ENCODE measurements at places on chromosomes 7 and 10.

DNA sequence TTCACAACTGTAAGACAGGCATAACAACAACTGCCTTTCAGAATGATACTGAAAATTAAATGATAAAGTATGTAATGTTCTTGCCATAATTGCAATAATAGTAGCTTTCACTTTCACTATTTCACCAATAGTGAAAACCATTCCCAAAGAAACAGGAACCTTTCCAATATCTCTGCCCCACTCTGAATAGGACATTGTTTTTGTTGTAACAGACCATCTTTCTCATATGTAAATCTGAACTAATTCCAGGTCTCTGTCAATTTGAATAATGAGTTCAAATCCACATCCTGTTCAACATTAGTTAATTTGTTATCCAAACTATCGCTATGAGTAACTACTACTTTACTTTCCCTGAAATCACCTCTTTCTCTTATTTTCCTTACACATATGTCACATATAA is 148.0 kb downstream of the LRRN3 start:
- no peak for DNase-seq

DNA sequence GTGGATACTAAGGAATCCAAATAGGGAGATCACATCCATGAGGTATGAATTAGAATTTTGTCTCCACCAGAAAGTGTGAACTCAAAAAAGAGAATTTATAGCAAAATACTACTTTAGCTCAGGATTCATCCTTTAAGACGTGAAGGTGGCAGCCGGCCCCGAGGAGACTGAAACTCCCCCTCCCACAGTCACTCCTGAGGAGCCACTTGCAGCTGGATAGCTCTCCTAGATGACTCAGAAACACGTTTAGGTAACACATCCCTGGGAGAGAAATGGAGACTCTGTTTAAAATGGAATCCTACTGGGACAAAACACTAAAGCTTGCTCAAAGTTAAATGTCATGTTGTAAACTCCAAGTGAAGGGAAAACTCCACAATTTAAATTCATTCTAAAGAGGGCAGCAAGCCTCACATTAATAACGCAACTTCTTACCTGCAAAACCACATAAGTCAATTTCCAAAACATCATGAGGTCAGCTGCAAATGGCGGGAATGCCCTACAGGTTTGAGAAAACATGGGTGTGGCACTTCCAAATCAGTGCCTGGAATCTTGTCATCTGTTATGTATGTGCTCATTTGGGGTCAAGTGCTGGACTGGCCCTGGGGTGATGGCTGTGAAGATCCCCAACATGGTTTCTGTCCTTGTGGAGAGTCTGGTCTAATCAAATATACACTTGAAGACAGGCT is 46.2 kb downstream of the ICA1 start:
- no peak for DNase-seq

DNA sequence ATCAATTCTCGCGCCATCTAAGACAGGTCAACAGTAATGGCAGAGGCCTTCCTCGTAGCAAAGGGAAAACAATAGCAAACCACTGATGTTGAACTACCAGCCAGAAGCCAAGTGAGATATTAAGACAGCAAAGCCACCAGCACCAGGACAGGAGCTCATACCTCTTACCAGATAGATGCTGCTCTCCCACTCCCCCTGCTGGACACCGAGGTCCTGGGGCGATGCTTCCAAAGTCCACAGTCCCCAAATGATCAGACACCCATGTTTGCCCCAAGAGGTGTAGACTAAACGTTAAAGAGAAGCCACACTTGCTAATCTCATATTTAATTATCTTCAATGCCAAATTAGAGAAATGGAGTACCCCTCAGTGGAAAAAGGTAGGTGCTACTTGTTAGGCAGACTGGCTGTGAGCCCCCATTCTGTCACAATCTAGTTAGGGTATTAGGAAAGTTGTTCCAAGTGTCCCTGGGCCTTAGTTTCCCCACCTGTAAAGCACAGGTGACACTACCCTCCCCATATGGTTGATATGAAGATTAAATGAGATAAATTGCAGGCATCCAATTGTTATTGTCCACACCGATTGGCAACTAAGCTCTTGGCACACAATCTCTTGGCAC is 39.9 kb downstream of the TOMM7 start:
- DNase-seq: peak; percentile 28

DNA sequence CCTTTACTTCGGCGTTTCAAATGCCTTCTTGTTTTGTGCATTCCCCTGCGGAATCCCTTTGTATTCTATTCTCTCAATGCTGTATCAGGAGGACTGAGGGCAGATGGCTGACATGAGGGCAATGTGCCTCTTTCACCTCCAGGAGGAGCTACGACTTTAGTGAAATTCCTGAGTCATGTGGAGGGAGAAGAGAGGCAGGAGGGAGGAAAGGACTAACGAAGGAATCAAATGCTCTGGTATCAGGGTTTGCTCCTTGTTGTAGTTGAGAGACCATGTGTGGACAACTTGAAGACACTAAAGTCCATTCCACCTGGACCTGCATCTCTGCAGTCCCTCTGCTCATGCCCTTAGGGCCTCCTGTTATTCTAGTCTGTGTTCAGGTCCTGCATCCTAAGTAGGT is 40.2 kb upstream of the PRSS58 start:
- no peak for DNase-seq

DNA sequence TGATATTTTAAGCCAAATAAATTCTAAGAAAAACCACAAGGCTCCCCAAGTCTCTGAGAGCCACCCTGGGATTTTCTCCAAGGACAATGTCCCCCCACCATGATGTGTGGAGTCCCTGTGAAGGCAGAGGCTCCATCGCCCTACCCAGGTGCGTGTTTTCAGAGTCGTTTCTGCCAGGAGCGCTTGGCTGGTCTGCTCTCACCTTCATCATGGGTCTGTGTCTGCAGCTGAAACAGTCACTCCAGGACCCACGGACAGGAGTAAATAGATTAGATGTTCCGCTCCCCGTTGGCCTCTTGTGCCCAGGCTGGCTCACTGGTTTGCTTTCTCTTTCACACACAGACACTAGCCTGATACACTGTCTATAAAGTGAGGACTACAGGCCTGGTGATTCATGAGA is 217.5 kb downstream of the SFMBT2 start:
- DNase-seq: no peak

DNA sequence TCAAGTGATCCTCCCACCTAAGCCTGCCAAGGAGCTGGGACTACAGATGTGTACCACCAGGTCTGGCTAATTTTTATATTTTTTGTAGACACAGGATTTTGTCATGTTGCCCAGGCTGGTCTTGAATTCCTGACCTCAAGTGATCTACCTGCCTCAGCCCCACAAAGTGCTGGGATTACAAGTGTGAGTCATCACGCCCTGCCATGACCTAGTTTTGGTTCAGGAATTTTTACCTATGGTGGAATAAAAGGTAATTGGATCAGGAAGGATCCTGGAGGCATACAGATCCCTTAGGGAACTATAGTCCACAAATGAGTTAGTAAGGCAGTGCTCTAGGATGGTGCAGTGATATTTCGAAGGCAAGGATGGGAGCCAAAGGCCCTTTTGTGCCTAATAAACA is 717.9 kb downstream of the PHTF2 start:
- DNase-seq: no peak

- DNase-seq: no peak
Measured at GRCh38 chr10:13961097-13961496, 369.6 kb downstream of the FRMD4A start.

DNA sequence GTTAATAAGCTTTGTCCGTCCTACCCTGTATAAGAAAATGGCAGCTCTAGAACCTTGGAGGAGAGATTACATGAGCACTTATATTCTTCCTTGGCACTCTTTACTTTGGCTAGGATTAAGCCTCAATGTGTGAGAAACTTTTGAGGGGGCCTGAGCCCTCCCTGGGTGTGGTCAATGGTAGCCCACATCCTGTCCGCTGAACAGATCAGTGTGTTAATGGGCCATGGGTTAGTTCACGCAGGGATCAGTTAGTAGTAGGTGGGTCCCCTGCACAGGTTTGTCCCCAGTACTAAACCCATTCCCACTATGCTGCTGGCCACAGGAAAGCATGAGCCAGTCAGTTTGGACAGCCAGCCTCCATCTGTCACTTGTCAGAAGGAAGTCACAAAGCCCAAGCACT is 20.2 kb upstream of the IKZF1 start:
- DNase-seq: no peak

GRCh38 chr10:79287973-79288723 is 59.1 kb upstream of the PPIF start:
- DNase-seq: no peak

- DNase-seq: no peak
Measured at GRCh38 chr7:148521271-148521670, 69.3 kb upstream of the C7orf33 start.

DNA sequence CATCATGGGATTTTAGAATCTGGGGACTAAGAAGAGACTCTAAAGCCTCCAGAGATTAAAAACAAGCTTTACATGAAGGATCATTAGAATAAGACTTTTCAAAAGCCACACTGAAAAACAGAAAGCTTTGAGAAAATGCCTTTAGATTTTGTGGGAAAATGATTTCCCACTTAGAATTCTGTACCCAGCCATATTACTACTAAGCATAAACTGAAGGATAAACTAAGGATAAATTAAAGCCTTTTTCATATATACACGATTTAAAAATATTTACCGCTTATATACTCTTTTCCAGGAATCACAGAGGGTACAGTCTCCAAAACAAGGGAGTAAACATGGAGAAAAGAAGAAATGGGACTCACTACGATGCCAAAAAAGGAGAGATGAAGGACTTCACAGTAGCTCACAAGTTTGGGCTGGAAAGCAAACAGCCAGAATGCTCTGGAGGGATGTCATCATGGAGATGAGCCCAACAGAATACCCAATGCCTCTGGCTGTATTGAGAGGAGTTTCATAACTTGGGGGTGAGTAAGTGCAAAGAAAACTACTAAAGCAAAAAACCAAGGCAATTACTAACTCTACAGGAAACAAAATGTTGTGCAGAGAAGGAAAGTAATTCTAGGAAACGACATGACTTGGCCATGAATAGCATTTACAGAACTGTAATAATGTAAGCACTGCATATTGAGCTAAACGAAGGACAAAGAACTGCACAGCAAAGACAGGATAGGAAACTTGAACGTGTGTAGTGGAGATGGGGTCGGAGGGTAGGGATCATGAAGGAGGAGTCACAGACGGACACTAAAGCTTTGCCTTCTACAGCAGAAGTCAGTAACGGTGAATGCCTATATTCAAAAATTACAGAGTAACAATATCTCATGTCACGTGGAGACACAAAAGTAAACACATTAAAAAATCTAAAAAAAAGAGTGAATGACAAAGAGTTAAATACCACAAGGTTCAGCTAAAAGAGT is 61.4 kb upstream of the ASAH2 start:
- no peak for DNase-seq

GRCh38 chr7:3695602-3696001 is 394.6 kb downstream of the SDK1 start:
- DNase-seq: no peak

GRCh38 chr10:92091965-92092364 is 168.4 kb downstream of the BTAF1 start:
- DNase-seq: no peak

DNA sequence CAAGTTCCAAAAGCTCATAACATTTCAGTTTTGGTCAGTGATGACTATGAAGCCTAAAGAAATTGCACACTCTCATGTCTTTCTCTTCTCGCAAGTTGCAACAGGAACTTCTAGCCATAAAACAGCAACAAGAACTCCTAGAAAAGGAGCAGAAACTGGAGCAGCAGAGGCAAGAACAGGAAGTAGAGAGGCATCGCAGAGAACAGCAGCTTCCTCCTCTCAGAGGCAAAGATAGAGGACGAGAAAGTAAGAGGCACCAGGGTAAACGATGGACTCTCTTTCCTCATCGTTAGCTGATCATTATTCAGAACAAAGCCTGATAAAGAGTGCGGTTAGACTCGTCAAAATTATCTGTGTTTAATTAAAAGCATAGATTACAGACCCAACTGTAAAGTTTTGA is 94.7 kb downstream of the HDAC9 start:
- no peak for DNase-seq

GRCh38 chr7:5827755-5828154 is 46.3 kb upstream of the RNF216 start:
- no peak for DNase-seq

DNA sequence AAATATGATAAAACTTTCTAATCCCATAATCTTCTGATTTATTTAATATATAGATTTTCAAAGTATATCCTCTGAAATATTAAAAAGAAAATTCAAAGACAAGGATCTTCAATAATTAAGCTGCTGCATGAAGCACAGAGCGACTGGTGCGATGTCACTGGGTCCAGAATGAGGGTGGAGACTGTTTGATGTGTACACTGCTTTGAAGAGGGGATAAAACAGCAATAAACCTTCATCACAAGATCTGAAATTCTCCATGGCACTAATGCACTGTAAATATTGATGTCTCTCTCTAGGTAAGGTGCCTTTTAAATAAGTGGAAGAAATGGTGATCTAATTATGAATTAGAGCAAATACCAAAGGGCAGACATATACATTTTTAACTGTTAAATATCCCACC is 337.8 kb downstream of the PARD3 start:
- peak; percentile 56 for DNase-seq

DNA sequence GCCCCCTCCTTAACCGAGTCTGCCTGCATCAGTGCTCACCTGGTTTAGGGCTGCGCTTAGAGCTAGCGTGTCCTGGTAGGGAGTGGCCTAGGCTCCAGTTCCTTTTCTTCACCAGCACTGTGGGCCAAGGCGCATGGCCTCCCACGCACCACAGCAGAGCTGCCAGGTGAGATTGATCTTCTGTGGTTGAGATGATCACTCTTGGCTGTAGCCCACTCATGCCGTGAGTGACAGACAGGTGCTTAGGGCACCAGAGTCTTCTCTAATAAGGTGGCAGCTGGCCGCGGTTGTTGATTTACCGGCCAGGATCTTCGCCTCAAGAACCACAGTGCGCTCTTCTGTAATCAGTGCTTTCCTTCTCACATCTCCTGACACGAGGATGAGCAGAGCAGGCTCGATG is 157.2 kb upstream of the INSYN2A start:
- DNase-seq: no peak

DNA sequence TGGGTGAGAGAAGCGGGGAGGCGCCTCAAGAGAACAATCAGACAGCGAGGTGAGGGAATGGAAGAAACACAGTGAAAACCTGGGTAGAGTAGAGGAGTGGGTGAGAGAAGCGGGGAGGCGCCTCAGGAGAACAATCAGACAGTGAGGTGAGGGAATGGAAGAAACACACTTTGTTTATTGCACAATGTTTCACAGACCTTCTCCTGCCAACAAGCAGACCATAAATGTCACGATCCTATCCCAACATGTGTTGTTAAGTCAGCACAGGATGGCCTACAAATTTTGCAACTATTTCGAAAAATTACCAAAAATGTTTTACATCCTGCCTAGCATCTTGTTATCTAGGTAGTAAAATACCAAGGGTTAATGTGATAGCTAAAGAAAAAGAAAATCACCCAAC is 115.3 kb downstream of the JAZF1 start:
- DNase-seq: no peak
